ENCODE measurements at places on chromosomes 2 and 18. TPM values are rescaled to one million over a fixed set of nuclear protein-coding genes. Genes with fewer than 3 reads are reported as not detected.

DNA sequence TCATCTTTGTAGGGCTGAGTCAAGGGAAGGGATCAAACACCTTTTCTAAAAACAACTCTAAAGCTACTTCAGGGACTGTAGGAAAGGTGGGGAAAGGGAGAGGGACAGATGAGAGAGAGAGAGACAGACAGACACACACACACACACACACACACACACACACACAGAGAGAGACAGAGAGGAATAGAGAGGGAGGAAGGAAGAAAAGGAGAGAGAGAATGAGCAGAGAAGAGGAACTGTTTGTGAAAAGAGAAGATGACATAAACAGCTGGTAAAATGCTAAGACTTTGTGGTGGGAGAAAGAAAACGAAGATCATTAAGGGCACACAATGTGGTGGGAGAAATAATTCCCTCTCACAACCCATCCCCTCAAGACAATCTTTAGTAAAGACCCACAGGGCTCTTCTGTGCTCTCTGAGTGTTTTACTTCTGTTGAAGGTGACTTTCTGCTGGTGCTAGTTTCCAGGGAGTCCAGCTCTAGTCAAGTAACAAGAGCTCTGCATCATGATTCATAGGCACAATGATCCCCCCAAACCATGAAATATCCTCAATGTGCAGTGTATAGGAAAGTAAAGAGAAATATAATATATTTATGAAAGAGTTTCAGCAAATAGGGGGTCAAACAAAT, 77.2 kb upstream of the STK17B start:
- no peaks in the 10 kb centered on the region for H3K27me3 ChIP-seq
- DNase-seq = no peak
- no peaks in the 10 kb centered on the region for H3K4me1 ChIP-seq
- no peak overlapping the region for H3K4me3 ChIP-seq

- H3K27me3 ChIP-seq = no peaks in the 10 kb centered on the region
- H3K27ac ChIP-seq = no peak overlapping the region
- H3K36me3 ChIP-seq = no peaks in the 10 kb centered on the region
Observed at GRCh38 chr2:197359859-197360258, 49.3 kb upstream of the ANKRD44 start.

DNA sequence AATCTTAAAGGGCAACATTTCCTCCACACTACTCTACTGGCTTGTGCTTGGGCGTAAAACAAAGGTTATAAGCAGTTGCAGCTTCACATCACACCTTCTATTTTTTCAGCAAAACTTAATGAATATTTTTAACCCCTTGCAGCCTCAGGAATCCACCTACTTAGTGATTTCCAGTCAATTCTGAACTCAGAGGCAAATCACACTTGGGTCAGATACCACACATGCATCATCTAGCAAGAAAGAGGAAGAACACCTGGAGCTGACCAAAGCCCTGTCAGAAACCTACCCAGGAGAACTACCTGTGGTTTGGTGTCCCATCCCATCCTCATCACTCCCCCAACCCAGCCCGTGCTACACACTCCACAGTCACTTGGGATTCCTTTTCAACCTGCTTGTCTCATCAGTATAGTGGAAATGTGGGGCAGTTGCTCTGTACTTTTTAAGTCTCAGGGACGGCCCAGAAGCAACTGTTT, 25.5 kb downstream of the PIAS2 start:
- no peak overlapping the region for H3K27ac ChIP-seq
- H3K4me3 ChIP-seq = no peak overlapping the region
- no peaks in the 10 kb centered on the region for H3K27me3 ChIP-seq
- H3K36me3 ChIP-seq = no peaks in the 10 kb centered on the region

- no peak overlapping the region for H3K27ac ChIP-seq
- H3K27me3 ChIP-seq = no peaks in the 10 kb centered on the region
- no peaks in the 10 kb centered on the region for H3K36me3 ChIP-seq
- H3K4me1 ChIP-seq = no peaks in the 10 kb centered on the region
- DNase-seq = no peak
- H3K4me3 ChIP-seq = no peak overlapping the region
Observed at GRCh38 chr2:5188636-5189035, 503.5 kb upstream of the SOX11 start.

UGT1A5 gene
- not detected for total RNA-seq

AP1S3 gene
- 0.99 TPM for total RNA-seq

DNA sequence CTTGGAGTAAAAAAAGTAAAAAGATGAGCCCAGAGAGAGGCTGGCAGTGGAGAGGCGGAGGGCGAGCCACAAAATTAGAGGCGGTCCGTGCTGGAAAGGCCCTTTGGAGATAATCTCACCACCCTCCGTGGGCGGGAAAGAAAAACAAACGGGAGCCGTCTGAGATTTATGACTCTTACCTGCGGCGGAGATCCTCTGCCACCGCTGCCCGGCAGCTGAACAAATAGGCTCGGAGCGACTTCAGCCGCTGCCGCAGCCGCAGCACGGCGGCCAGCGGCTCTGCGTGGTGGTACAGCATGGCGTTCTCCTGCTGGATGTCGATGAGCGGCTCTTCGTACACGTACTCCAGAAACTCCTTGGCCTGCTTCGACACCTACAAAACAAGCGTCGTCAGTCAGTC, 94.6 kb downstream of the PLEKHM3 start:
- H3K4me3 ChIP-seq = peak overlapping the region; percentile 8
- H3K36me3 ChIP-seq = no peaks in the 10 kb centered on the region
- H3K27me3 ChIP-seq = no peaks in the 10 kb centered on the region
- DNase-seq = peak; percentile 73
- peak overlapping the region; percentile 85 for H3K27ac ChIP-seq
- no peaks in the 10 kb centered on the region for H3K4me1 ChIP-seq

GRCh38 chr2:183148955-183149354, 24.7 kb downstream of the NUP35 start:
- H3K36me3 ChIP-seq = peaks cover 19% of the 10 kb centered on the region
- no peak overlapping the region for H3K27ac ChIP-seq
- H3K4me3 ChIP-seq = no peak overlapping the region
- H3K4me1 ChIP-seq = peaks cover 15% of the 10 kb centered on the region
- DNase-seq = no peak

GRCh38 chr2:11030909-11031308, 119.2 kb downstream of the KCNF1 start:
- no peaks in the 10 kb centered on the region for H3K36me3 ChIP-seq
- no peak for DNase-seq
- H3K4me3 ChIP-seq = no peak overlapping the region

- no peaks in the 10 kb centered on the region for H3K36me3 ChIP-seq
- H3K27me3 ChIP-seq = no peaks in the 10 kb centered on the region
- no peak for DNase-seq
- no peak overlapping the region for H3K27ac ChIP-seq
- H3K4me1 ChIP-seq = no peaks in the 10 kb centered on the region
Observed at GRCh38 chr2:172742931-172743540, 7.4 kb downstream of the RAPGEF4 start.

GATA6 gene
- 3.5 TPM for total RNA-seq

DNAJC5G gene
- not detected for total RNA-seq

GALNT13 gene
- total RNA-seq = 0.81 TPM

DNA sequence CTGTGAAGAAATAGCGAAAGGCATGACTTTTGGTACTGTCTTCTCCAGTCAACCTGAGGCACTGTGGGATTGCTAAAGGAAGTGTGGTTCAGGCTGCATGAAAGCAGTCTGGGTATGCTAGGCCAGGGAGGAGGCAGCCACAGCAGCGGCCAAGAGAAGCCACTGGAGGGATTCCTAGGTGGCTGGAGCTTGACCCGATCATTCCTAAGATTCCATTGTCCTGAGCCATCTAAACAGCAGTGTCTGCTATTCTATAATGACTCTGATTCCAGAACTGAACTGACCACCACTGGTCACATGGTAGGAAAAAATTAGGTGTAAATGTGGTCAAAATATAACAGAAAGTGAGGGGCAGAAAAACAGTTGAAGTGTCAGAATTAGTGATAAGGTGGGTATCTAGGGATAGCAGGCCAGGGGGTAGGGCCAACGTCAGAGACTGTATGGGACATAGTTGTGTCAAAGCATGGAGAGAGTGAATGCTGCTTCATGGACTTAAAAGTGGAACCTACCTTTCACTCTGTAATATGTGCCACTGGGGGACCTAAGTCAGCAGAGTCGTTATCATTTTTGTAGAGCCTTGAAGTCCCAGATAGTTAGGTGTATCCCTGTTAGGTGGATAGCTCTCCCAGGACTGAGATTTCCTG, 204.6 kb downstream of the CTNNA2 start:
- no peaks in the 10 kb centered on the region for H3K27me3 ChIP-seq
- DNase-seq = no peak
- H3K27ac ChIP-seq = no peak overlapping the region
- no peak overlapping the region for H3K4me3 ChIP-seq

- no peaks in the 10 kb centered on the region for H3K27me3 ChIP-seq
- H3K27ac ChIP-seq = no peak overlapping the region
- DNase-seq = no peak
- H3K4me3 ChIP-seq = no peak overlapping the region
Observed at GRCh38 chr2:146246736-146247523, 1597.9 kb upstream of the ACVR2A start.

SLC19A3 gene
- total RNA-seq = 1.1 TPM

CRYGD gene
- total RNA-seq = not detected

DNA sequence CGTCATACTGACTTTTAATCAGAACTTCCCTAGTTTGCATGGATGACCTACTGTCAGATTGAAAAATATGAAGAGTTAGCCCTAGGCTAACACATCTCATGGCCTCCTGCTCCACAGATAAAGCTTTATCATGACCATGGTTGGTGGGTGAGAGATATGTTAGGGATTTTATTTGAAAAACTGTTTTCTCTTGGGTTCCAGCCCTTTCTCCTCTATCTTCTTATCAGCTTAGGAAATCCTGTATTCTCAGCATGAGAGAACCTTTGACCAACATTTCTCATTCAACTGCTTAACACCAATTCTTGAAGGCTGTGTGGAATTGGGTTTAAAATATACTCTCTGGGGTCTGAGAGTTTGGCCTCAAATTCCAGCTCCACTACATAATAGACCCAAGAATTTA, 1407.0 kb upstream of the CELF4 start:
- DNase-seq = no peak
- no peak overlapping the region for H3K27ac ChIP-seq
- H3K4me3 ChIP-seq = no peak overlapping the region

LINC00305 gene
- total RNA-seq = not detected

DNA sequence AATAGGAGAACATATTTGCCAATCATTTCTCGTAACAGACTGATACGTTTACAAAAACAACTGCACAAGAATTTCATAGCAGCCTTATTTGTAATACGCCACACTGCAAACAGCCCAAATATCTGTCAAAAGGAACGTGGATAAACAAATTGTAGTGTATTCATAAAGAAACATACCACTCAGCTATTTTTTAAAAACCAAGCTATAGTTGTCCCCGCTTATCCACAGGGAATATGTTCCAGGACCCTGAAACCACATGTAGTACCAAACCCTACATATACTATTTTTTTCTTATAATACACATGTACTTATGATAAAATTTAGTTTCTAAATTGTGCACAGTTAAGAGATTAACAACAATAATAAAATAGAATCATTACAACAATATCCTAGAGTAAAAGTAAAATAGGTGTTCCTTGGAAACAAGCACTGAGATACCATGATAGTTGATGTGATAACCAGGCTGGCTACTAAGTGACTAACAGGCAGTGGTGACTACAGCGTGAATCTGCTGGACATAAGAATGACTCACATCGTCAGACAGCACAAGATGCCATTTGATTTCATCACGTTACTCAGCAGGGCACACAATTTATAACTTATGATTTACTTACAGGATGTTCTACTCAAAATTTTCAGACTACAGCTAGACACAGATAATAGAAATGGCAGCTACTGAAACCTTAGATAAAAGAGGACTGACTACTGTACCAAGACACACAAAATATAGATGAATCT, 367.4 kb downstream of the NCKAP5 start:
- no peaks in the 10 kb centered on the region for H3K36me3 ChIP-seq
- H3K4me1 ChIP-seq = no peaks in the 10 kb centered on the region
- DNase-seq = no peak

UGT1A10 gene
- total RNA-seq = not detected

REG3G gene
- total RNA-seq = not detected

DNA sequence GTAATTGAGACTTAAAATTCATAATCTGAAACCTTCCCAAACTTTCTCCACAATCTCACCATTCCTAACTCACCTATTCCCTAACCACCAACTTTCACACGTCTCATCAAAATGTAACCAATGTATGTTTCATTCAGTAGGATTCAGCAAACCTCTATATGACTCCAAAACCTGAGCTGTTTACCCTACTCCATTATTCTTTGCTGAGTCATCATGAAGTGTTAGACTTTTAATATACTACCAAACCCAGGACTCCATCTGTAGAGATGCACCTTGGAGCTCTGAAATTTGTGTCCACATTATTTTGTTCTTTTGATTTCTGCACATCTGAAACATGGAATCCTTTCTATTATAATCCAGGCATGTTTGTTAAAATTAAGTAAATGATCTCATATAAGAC, 727.0 kb upstream of the PIK3C3 start:
- H3K36me3 ChIP-seq = no peaks in the 10 kb centered on the region
- DNase-seq = no peak
- H3K27ac ChIP-seq = no peak overlapping the region
- no peaks in the 10 kb centered on the region for H3K27me3 ChIP-seq

MRPL30 gene
- 36.4 TPM for total RNA-seq

CFLAR gene
- 243 TPM for total RNA-seq

DNA sequence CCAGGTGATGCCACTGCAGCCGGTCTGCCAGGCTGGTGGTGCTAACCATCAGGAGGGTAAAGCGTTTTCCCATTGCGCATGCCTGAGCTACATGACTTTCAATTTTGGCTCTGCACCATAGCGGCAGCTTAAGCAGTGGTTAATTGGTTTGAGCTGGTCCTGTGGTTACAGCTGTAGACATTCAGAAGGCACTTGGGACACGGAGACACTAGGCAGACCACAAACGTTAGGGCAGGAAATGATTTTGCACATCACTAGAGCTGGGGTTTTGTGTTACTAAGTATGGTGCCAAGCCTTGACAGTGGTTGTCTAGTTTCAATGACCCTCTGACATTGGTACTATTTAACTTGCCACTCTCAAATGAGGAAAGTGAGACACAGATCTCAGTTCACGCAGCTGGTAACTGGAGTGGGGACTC, 28.9 kb upstream of the CNOT11 start:
- DNase-seq = no peak
- H3K4me1 ChIP-seq = no peaks in the 10 kb centered on the region
- no peaks in the 10 kb centered on the region for H3K27me3 ChIP-seq
- no peaks in the 10 kb centered on the region for H3K36me3 ChIP-seq

DNA sequence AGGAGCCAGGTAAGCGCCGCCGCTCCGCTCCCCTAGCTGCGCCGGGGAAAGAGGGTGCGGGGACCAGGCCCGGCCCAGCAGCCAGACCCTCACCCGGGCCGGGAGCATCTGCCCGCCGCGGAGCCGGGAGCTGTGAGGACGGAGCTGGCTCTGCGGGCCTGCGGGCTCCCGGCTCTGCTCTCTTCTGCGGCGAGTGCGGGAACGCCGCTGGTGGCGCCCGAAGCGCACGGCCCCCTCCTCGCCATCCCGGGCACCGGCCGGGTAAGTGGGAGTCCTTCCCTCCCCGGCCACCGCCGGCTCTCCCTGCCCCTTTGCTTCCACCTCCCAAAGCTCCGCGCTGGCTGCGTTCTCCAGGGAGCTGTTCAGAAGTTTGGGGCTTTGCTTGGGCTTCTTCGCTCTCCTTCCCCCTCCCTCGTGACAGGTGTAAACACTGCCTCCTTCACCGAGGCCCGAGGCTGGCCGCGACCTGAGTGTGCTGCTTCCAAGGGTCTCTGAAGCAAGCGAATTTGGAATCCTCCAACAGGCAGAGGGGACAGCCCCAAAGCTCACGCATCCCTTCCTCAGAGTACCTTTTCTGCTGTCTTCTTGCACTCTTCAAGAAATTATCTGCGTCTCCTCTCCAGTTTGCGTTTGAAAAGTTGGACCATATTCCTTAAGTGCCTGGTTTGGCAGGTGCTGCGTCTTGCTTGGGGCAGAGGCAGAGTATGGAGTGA, 632 bp downstream of the AFTPH start:
- H3K27ac ChIP-seq = peak overlapping the region; percentile 97
- H3K36me3 ChIP-seq = no peaks in the 10 kb centered on the region
- H3K4me1 ChIP-seq = peaks cover 31% of the 10 kb centered on the region
- DNase-seq = peak; percentile 69
- H3K4me3 ChIP-seq = peak overlapping the region; percentile 85

All from sigmoid colon (tissue), 7 donors.